Tibial artery (tissue), 4 donors: ENCODE measurements at places on chromosomes 16 and 17.
A peak's percentile ranks its signal among the peaks of the same experiment; 100 is the strongest.

GRCh38 chr17:57396511-57396921 is 140.2 kb downstream of the MSI2 start:
- DNase-seq = peak; percentile 41
- H3K4me1 ChIP-seq = no peaks in the 10 kb centered on the region
- peaks cover 2% of the 10 kb centered on the region for H3K36me3 ChIP-seq
- no peak overlapping the region for H3K27ac ChIP-seq

DNA sequence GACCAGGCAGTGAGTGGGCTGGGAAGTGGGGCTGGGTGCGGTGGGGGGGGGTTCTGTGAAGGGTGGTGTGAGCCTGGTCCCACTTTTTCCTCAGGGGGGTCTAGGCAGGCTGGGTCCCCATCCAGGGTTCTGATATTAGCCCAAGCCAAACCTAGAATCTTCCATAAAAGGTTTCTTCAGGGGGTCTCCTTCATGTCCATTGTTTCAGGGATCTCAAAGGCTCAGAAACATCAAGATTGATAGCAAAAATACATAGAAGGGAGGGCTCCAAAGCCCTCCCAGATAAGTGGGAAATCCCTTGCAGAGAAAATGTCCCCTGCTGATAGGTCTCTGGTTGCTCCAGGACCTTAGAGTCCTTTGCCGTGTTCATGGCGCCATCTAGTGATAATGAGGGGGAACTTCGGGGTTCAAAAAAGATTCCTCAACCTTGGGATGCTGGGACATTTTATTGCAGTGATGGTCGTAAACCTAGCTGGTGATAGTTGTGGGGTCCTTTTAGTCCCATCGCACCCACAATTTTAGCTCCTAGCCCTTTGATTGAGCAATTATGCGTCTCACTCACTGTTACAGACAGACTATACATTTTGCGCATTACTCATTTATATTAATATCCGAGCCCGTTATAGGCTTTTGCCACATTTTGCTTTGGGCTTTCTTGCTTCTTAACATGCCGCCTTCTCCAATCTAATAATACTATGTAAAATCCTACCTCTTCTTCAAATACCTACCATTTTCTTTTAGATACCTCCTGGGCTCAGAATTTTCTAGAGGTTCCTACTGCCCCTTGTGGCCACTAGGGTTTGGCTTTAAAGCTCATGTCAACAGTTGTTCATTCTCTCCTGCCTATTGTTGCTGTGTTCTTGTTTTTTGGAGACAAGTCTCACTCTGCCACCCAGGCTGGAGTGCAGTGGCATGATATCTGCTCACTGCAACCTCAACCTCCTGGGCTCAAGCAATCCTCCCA is 35.1 kb downstream of the IGF2BP1 start:
- H3K4me3 ChIP-seq = no peak overlapping the region
- H3K4me1 ChIP-seq = no peaks in the 10 kb centered on the region
- H3K27me3 ChIP-seq = peaks cover 27% of the 10 kb centered on the region
- no peaks in the 10 kb centered on the region for H3K36me3 ChIP-seq
- no peak for DNase-seq

- peaks cover 31% of the 10 kb centered on the region for H3K36me3 ChIP-seq
- DNase-seq = no peak
- no peak overlapping the region for H3K27ac ChIP-seq
- no peaks in the 10 kb centered on the region for H3K27me3 ChIP-seq
These were observed 4.3 kb downstream of the GID4 start for GRCh38 chr17:18043491-18043890.

DNA sequence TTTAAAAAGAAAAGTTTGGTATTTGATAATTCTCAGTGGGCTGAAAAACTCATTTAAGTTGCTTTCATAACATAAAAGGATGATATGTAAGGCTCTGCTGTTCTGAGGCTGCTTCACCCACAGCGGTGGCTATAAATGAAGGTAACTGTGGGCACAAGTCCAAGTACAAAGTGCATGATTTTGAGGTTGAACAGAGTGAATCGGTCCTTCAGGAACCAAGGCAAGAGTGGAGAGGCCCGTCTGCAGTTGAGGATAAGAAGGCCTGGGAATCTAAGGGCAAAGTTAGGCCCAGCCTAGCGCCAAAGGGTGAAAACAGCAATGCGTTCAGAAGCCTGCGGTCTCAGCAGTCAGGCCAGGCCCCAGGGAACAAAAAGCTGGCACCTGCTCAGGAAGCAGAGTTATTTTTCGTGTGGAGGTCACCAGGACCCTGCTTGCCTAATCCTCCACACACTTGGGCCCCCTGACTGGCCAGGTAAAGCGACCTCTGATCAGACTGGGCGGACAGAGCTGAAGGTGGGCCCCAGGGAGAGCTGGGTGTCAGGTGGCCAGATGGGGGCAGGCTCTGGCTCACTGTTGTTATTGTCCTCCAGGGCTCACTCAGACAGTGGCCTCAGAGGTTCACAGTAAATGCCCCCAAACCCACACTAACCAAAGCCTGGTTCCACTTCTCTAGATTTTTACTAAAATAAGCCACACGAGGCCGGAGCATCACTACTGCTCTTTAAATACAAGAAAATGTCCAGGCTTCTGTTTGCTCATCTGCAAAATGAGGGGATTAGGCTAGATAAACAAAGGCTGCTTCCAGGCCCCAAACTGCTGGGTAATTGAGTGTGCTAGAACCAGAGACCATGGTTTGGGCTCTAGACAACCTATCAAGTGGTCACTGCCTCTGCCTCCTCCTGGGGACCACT is 46.5 kb downstream of the TEX2 start:
- no peaks in the 10 kb centered on the region for H3K4me1 ChIP-seq
- no peak overlapping the region for H3K4me3 ChIP-seq
- H3K27me3 ChIP-seq = no peaks in the 10 kb centered on the region
- peak overlapping the region; percentile 73 for H3K27ac ChIP-seq
- peaks cover 22% of the 10 kb centered on the region for H3K36me3 ChIP-seq
- DNase-seq = no peak

- H3K4me1 ChIP-seq = peaks cover 43% of the 10 kb centered on the region
- no peak overlapping the region for H3K4me3 ChIP-seq
- no peaks in the 10 kb centered on the region for H3K36me3 ChIP-seq
- no peaks in the 10 kb centered on the region for H3K27me3 ChIP-seq
- no peak for DNase-seq
These were observed 90.0 kb upstream of the TBX2 start for GRCh38 chr17:61309362-61310256.

DNA sequence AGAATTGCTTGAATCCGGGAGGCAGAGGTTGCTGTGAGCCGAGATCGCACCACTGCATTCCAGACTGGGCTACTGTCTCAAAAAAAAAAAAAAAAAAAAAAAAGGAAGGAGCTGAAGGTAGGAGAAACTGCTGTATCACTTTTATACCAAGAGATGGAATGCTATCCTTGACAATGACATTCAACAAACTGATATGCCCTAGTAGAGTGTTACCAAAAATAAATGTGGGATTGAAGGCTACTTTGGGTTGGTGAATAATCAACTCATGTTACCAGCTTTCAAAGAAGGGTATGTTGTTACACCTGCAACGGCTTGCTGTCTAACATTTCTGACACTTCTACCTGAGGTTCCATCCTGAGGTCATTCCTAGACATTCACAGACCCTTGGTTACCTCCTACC is 84.9 kb downstream of the TEX14 start:
- H3K4me1 ChIP-seq = no peaks in the 10 kb centered on the region
- no peak overlapping the region for H3K4me3 ChIP-seq
- no peaks in the 10 kb centered on the region for H3K36me3 ChIP-seq
- no peaks in the 10 kb centered on the region for H3K27me3 ChIP-seq
- H3K27ac ChIP-seq = no peak overlapping the region

- DNase-seq = no peak
- no peak overlapping the region for H3K4me3 ChIP-seq
- H3K27me3 ChIP-seq = no peaks in the 10 kb centered on the region
- H3K36me3 ChIP-seq = peaks cover 3% of the 10 kb centered on the region
- no peak overlapping the region for H3K27ac ChIP-seq
These were observed 2.6 kb upstream of the LMF1 start for GRCh38 chr16:973366-973765.

- no peaks in the 10 kb centered on the region for H3K36me3 ChIP-seq
- no peak overlapping the region for H3K4me3 ChIP-seq
- H3K4me1 ChIP-seq = no peaks in the 10 kb centered on the region
- no peak overlapping the region for H3K27ac ChIP-seq
These were observed 15.6 kb downstream of the RNF112 start for GRCh38 chr17:19426631-19427030.

- H3K4me1 ChIP-seq = no peaks in the 10 kb centered on the region
- peaks cover 51% of the 10 kb centered on the region for H3K36me3 ChIP-seq
- DNase-seq = no peak
- H3K4me3 ChIP-seq = no peak overlapping the region
These were observed 17.2 kb downstream of the ATP6V0A1 start for GRCh38 chr17:42475835-42476234.
